ENCODE measurements at places on chromosomes 2 and 18.

DNA sequence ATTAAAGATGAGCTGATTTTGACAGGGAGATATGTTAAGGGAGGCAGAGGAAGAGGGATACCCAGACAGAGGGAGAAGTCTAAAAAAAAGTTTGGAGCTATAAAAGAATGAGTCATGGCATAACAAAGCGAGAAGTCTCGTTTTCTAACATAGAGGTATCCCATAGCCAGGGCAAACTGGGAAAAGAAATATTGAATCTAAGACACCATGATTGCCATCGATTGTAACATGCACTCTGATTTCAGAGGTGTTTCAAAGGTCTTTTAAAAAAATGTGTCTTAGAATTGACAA is 110.7 kb downstream of the MDH1 start:
- peak; percentile 36 for DNase-seq

- no peak for DNase-seq
Observed at GRCh38 chr2:105141099-105141614, 100.4 kb upstream of the GPR45 start.

DNA sequence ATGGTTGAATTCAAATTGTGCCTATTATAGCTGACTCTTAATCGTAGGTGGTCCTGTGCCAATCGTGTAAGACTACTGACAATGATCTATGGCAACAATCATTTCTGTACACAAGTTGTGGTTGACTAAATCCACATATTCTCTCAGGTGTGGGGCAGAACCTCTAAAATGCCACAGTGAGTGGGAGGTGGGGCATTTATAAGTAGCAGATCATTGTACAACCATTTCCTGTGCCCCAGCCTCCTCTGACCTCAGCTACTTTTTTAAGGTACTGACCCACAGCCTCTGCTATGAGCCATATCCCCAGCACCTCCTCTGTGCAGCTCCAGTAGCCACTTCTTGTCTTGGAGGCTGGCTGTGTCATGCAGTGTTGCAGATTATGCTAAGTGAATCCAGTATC is 48.6 kb upstream of the RAPH1 start:
- peak; percentile 59 for DNase-seq

DNA sequence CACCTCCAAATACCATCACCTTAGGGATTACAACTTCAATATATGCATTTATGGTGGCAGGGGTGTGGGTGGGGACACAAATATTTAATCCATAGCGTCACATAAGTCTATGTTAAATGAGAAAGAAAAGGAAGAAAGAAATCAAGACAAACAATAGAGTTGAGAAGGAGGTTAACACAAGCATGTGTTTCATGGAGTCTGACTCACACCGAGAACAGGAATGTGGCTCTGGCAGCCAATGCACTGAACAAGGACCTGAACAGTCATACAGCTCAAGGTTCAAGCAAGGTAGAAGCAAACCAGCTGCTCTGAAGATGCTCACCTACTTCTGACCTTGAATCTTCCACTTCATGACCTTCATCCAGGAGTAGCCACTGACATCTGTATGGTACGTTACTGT is 36.2 kb upstream of the LPIN1 start:
- DNase-seq: peak; percentile 85

DNA sequence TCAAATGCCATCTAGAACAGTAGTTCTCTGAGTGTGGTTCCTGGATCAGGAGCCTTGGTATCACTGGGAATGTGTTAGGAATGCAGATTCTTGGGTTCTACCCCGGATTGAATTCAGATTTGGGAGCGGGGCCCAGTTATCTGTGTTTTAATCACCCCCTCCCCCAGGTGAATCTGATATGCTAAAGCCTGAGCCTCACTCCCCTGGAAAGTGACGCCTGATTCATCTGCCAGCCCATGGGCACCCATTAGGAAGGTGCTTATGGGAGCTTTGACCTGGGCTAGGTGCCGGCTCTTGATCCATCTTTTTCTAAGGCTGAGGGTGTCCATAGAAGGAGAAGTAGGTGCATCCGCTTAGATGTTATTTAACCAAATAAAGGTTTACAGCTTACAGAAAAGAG is 199.4 kb downstream of the NEDD4L start:
- DNase-seq: no peak

GRCh38 chr2:88680266-88680902 is 11.1 kb upstream of the RPIA start:
- DNase-seq: no peak
